Stimulated activated CD4-positive, alpha-beta T cell treated with anti-CD3 and anti-CD28 coated beads, TNF-alpha, amount 100 ng/mL, for 1 hour (primary cell): ENCODE measurements at places on chromosomes 13 and 19.
A peak's percentile ranks its signal among the peaks of the same experiment; 100 is the strongest.

DNA sequence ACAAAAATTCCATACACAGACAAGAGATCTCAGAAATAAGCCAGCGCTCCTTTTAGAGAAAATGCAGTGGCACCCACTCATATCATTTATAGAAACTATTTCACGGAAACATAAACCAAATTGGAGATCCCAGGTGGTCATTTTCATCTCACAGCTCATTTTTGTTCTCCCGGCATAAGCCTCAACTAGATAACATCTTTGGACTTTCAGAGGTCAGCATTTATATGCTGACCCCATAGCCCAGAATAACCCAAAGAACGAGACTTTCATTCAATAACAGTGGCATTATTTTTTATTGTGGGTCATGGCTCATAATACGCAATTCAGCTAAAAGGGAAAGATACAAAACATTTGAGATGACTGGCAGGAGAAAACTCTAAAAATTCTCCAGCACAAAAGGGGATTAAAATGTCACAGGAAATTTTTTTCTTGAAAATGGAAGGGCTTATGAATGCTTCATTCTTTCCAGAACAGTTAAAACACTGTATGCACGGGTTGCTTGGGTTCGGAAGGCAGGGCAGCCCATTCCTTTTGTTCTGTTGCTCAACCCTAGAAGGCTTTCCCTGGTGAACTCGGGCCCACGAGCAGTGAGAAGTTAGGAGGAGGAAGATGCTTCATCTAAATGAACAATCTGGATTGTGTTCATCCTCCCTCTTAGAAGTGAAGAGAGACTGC, 24.0 kb downstream of the STARD13 start:
- no peak for DNase-seq

DNA sequence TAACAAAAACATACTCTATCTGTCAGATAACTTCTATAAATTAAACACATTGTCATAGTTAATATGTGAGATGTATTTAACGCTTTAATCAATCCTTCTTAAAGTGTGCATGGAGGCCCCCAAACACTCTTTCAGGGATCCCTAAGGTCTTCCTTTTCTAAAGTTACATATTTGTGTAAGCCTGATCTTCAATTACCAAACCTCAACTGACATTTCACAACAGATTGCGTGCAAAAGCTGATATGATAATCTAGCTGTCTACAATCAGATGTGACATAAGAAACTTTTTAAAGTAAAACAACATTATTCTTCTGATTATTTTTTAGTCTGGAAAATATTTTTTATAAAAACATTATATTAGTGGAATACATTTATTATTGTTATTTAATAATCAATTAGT, 1850.4 kb downstream of the OLFM4 start:
- DNase-seq, result no peak

GRCh38 chr13:24681930-24682329, 1.7 kb downstream of the ATP12A start:
- DNase-seq, result no peak

DNA sequence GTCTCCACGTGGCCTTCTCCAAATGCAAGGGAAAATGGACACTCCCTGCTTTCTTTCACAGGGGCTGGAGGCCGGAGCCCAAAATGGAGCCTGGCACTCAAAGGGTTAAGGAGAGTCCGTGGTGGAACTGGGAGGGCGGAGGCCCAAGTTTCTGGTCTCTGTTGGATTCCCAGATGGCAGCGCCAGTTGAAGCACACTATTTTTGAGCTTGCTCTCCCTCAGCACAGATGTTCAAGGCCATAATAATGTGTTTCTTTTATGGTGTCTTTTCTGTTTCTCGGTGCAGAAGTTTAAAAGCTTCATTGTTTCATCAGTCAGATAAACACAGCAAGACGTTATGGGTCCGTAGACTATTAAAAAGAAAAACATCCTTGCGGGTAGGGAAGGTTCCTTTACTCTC, 67.6 kb downstream of the TNFRSF19 start:
- no peak for DNase-seq

DNA sequence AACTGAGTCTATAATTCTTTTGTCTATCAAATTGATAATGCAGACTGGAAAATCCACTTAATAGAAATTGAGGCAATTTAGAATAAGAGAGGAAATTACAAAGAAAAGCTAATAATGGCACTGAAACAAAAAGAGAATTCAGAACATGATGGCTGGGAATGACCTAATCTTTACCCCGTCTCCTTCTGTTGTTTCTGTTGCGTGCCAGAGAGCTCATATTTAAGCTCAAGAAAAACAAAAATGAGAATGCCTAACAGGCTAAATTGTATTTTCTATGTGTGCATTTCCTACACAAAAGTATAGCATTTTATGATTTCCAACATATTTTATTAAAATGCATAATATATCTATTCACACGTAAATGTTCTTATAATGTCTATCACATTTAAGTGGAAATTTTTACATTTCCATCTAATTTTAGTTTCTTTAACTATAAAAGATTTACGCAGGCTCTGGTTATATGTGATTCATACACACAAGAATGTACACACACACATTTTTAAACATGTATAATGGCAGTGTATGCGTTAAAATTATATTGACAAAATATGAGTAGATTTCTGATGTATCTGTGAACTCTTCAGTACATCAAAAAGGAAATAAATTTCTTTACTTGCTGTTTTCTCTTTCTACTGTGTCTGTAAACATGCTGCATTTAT, 432.3 kb downstream of the SLITRK6 start:
- no peak for DNase-seq

GRCh38 chr19:38039966-38040365, 133.0 kb downstream of the SIPA1L3 start:
- no peak for DNase-seq

DNA sequence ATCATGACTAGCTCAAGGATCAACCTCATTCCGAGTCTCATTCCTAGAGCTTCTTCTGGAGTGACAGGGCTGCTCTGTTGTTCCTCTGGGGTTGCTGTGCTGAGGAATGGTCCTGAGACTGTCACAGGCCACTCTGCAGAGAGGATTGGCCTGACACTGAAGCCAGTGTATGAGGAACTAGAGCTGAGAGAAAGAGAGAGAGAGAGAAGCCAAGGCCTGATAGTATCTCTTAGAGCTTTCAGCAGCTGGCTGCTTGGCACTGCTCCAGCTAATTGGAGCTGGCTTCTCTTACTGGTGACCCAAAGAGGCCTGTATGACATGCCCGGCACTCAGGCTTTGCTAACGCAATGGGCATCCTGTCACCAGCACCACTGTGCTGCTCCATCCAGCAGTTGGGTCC, 73.4 kb upstream of the FLT1 start:
- DNase-seq, result no peak

GRCh38 chr19:55958356-55958755, 10.7 kb downstream of the NLRP8 start:
- DNase-seq, result no peak

DNA sequence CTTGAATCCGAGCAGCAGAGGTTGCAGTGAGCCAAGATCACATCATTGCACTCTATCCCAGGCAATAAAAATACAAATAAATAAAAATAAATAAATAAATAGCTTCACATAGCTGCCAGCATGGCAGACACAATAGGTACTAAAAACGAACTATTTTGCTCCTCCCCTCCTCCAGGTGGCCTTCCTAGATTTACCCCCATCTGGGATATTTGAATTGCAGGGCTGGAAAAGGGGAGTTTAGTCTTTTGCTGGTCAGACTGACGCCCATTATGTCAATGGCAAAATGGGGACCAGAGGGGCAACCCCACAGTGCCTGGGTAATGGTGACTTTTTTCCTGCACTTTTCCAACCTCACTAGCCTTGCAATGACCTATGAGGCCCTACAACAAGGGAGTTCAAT, 640 bp upstream of the GMFG start:
- DNase-seq, result no peak

DNA sequence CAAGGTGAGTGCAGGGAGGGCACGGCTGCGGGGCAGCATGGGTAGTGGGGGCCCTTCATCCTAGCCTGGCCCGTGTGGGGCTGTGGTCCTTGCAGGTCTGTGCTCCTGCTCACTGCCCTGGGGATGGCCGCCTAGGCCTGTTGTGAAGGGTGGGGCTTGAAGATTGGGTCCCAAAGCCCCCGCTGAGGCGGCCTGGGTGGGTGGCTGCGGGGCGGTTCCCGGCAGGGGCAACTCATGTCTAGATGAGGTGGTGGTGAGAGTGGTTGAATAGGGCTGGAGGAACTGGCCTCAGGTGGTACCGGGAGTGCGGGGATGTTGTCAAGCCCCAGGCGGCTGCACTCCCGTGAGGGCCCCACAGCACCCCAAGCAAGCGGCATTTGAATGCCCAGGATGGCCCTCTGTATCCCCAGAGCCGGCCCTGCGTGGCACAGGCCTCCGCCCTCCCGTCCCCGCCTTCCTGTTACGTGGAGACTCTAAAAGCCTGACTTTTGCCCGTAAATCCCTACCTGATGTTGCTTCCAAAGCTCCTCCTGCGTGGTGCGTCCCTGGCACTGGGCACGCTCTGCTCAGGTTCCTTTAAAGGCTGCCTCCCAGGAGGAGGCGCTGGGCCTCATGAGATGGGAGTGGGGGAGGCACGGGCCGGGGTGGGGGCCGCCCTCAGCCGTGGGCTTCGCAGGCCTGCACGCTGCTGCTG, 15.0 kb downstream of the SPPL2B start:
- no peak for DNase-seq

DNA sequence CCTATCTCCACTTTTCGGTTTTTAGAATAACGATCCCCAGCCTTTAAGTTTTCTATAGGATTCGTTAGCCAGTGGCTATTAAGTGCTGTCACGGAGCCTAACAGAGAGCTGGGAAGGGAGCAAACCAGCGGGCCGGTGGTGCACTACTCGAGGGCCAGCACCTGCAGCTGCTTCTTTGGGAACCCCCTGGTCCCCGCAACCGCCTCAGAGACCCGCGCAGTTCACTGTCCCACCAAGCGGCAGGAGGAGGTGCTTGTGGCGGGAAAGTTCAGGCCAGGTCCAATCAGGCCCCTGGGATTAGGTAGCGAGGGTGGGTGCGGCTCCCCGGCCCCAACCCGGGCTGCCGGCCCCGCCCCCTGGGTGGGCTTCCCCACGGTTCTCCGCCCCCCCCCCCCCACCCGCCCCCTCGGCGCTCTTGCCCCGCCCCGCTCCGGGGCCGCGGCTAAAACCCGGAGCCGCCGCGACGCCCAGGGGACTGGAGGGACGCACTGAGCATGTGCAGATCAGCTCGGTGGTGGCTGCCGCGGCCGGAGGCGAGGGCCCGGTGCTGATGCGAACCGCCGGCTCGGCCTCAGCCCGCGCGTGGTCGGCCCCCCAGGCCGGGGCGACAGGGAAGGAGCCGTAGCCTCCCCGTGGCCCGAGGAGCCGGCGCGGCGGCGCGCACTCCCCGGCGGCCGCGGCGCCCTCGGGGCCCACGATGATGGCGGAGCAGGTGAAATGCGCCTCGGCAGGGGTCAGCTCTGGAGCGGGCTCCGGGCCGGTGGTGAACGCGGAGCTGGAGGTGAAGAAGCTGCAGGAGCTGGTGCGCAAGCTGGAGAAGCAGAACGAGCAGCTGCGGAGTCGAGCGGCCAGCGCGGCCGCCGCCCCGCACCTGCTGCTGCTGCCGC, at the start of gene SLAIN1:
TSS of gene SLAIN1 (plus strand) at position 471 of the 887 bp plus-strand sequence. CDS start at position 698, 227 bp downstream.
- peak; percentile 64 for DNase-seq

GRCh38 chr13:57925250-57925649, 293.7 kb downstream of the PCDH17 start:
- DNase-seq, result no peak

DNA sequence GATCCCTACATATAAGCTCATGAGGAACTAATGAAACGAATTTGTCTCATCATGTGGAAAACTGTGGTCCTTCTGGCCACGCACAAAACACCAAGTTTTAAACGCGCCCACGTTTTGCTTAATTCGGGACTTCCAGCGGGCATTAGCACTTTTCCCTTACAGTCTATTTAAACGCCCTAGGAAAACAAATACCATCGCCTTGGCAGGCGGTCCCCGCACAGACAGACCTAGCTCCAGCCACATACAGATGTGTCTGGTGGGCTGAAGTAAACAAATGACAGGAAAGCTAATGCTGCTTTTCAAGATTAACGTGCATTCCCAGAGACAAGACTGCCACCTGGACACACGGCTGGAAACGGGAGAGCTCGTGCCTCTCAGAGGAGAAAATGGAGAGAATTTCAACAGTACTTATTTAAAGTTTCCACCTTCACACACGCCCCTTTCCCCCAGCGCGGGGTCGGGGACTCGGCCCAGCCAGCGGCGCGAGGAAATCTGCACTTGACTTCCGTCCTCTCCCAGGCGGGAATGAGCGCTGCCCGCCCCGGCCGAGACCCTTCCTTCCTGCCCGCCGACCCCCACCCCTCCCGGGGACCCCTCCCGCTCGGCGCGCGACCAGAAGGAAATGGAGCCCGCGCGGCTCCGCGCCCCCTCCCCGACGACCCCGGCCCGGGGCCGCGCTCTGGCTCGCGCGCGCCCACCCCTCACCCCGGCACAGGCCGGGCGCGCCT, 931 bp downstream of the USP12 start:
- peak; percentile 22 for DNase-seq

- no peak for DNase-seq
Observed at GRCh38 chr13:108528303-108528702, 101.1 kb upstream of the MYO16 start.

DNA sequence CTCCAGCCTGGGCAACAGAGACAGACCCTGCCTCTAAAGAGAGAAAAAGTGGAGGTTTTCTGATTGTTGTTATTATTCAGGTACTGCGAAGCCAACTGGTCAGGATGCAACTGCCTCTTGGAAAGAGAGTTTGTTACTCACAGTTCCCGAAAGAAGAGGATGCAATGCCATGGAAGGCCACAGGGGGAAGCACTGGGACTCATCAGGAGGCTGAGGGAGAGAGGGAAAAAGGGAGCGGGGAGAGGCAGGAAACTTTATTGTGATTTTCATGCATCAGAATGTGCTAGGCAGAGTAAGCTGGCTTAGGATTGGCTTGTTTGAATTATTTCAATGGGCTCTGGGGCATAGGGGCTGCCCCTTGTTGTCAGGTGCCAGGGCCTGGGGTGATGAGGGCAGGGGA, 27.6 kb downstream of the MYO9B start:
- no peak for DNase-seq

GRCh38 chr19:38849860-38850435, at the start of gene HNRNPL:
Gene HNRNPL (minus strand): TSS chr19:38849986. CDS start chr19:38849966, 20 bp downstream.
- DNase-seq, result peak; percentile 99

GRCh38 chr13:71672512-71672911, 194.5 kb downstream of the DACH1 start:
- DNase-seq, result no peak

- no peak for DNase-seq
Observed at GRCh38 chr13:54647275-54647674, 1618.7 kb downstream of the OLFM4 start.

DNA sequence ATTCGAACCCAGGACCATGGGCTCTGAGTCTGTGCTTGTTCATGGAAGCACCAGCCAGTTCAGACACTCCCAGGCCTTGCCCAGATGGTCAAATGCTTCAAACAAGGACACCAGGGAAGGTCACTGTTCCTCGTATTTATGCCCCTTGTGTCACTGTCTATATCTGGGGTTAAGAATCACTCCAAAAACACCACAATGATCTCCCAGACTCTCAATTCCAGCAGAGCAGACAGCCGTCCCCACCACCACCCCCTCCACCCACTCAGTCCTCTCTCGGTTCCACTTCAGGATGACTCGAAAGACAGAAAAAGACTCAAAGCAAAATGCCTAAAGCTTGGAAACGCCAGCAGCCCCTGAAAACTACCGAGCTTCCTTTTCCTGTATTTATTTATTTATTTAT, 79.0 kb downstream of the INSR start:
- no peak for DNase-seq

- DNase-seq, result no peak
Observed at GRCh38 chr19:40510526-40511115, 43.8 kb downstream of the SPTBN4 start.
